ENCODE measurements at places on chromosomes 3 and 15.

DNA sequence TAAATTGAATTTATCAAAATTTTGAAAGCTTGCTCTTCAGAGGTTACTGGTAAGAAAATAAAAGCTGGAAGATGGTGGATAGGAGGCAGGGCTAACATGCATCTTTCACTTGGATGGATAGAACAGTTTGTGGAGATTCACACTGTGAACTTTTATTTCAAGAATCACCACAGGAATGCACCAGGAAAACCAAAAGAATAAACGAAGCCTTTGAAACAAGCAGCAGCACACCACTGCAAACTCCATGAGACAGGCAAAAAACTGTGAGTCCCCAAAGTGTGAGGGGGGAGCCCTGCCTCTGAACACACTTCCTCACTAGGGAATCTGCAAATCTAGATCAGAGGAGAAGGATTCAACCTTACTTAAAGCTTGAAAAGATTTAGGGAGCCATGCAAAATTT, 122.2 kb downstream of the RTP4 start:
- DNase-seq: no peak

GRCh38 chr3:171339598-171339997, 120.6 kb downstream of the TNIK start:
- DNase-seq: no peak

DNA sequence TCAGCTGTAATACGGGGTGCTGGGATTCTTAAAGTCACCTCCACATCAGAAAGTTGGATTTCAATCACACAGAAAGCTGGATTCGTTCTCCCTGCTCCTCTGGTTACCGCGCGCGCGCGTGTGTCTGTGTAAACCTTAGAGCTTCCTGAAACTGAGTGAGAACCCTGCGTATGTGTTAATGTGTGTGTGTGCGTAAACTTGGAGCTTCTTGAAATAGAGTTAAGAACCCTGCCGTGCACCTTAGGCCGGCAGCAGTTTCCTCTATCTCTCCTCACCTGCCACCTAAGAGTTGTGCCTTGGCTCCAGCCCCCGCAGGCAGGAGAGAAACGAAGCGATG, 531 bp downstream of the LZTFL1 start:
- DNase-seq: no peak

- DNase-seq: no peak
Measured at GRCh38 chr3:178714925-178715832, 178.9 kb downstream of the KCNMB2 start.

GRCh38 chr3:45712434-45713110, 23.4 kb downstream of the SACM1L start:
- DNase-seq: no peak

DNA sequence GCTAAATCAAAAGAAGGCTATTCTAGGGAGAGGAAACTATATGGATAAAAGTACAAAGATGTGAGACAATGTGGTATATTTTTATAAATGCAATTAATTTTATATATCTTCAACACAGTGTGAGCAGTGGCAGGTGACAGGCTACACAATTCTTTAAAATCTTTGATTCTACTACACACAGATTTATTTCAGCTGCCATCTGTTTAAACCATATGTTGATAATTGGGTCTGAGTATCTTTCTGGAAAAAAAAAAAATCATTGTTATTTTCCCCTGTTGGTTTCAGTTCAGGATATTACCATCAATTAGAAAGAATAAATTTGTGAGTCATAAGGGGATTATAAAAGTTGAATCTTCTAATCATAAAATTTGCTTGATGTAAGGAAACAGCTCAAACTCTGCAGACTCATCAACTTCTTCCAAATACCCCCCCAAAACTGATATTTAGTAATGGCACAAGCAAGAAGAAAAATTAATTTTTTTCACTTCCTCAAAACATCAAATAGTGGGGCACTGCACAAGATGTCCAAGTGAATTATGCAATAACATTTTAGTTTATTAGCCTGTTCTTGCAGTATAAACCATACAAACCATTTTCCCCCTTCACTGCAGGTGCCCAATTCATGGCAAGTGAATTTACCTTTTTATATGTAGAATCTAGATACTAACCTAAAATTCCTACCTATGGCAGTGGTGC, 12.0 kb downstream of the PIERCE2 start:
- no peak for DNase-seq

- DNase-seq: no peak
Measured at GRCh38 chr3:184741798-184742675, 30.2 kb upstream of the MAGEF1 start.

DNA sequence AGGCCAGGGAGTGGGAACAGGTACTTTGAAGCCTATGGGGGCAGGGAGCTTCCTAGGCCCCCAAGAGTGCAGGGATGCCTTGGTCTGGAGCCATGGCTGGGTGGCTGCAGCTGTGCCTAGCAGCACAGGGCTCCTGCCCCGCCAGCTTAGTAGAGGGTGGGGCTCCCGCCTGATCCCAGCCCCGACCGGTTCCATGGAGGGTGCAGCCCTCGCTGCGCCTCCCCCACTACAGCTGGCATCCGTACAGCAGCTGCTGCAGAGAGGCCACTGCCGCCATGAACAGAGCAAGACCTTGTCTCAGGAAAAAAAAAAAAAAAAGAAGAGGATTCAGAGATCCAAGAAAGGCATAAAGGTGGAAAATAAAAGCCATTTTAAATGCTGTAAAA, 277.2 kb downstream of the UBE2E2 start:
- no peak for DNase-seq

DNA sequence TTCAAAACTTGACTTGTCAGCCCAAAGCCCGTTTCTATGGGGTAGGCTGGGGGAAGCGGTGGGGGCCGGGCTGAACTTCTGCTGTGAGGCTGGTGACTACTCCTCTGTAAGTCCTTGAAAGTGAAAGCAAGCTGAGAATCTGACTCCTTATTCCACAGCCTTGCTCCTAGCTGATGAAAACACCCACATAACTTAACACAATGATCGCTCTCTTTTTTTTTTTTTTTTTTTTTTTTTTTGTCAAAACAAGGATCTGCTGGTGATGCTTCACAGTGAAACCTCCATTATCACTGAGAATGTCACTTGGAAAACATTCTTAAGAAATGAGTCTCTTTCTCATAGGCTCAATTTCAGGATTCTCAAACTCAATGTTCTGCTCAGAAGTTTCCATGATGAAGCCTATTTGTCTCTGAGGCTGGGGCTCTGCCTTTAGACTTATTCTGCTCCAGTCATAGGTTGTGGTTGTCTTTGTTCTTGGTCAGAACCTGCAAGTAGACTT, 31.4 kb upstream of the TKT start:
- DNase-seq: no peak

DNA sequence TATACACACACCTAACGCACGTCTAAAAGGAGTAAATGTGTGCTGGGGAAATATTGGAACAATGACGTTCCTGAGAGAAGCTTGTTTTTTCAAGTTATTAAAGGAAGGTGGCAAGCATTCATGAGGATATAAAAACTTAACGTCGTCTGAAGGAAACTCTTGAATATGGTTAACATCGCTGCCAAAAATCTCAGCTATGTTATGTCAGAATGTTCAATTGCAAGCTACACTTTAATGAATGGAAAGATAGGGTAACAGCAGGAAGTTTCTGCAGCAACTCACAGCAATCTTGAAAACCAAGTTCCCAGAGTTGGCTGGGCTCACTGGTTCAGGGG, 54.3 kb upstream of the MEF2A start:
- DNase-seq: no peak

DNA sequence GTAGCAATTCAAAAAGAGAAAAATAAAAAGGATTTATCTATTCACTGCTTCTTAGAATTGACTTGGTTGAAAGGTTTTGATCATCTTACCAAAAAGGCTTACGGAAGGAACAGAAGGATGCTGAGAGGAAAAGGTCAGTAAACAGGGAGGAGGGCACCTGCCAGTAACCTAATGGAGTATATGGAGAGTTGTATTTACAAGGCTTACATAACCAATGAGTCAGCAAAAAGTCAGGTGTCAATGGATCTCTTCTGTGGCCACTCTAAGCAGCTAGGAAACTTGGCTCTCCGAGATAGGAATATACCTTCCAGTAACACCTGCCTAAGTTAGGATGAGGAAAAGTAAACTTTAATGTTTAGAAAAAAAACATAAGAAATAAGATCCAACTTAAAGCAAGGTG, 80.5 kb upstream of the PLXND1 start:
- no peak for DNase-seq

GRCh38 chr15:90222547-90222946, 11.2 kb downstream of the CIB1 start:
- no peak for DNase-seq

DNA sequence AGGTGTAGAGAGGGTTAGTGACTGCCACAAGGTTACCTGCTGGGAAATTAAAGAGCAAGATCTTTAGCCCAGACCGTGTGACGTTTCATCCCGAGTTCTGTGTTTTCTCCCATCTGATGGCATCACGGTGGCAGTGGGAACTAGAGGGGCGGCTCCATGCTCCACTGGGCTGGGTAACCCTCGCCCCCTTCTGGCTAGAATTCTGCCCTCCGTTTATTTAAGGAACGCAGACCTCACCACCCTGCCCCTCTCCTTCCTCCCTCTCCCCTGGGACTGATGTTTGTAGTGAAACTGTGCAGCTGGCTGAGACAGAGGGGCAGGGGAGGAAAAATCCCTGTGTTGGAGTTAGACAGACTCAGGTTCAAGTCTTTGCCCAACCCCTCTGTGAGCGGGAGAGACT, 65.6 kb downstream of the ITGA11 start:
- DNase-seq: no peak

- DNase-seq: no peak
Measured at GRCh38 chr3:42688016-42688415, 2.7 kb downstream of the KLHL40 start.

DNA sequence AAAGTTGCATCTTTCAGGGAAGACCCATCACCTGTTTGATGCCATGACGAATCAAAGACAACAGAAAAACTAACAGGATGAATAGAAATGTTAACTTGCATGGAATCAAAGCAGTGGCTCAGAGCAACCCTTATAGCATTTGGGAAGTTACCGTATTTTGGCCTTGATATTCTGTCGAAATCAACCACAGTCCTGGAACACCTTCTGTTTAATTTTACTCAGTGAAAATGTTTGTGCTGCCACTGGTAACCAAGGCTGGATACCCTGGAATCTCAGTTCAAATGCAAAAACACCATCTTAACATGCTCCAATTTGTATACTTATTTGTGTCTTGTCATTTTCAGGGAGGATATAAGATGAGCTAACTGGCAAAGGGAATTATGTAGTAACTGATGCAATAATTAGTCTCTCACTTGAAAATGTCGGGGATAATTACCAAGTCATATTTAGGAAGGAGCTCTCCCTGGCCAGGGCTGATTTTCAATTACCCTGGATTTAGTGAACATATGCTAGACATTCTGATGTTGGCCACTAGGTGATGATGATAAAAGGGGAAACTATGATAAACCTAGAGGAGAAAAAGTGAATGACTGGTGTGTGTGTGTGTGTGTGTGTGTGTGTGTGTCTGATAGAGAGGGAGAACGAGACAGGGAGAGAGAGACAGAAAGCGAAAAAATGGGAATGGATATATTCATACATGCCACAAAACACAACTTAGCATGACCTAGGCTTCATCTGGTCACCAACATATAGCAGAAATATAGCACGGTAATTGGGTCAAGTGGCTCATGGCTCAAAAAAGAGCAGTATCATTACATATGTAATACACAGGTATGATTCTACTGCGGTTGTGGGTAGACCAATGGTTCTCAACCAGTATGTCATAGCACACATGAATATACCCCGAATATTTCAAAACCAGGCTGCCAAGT, 19.0 kb upstream of the PRICKLE2 start:
- no peak for DNase-seq

GRCh38 chr15:80779658-80780415, 667 bp downstream of the CEMIP start:
- DNase-seq: no peak

DNA sequence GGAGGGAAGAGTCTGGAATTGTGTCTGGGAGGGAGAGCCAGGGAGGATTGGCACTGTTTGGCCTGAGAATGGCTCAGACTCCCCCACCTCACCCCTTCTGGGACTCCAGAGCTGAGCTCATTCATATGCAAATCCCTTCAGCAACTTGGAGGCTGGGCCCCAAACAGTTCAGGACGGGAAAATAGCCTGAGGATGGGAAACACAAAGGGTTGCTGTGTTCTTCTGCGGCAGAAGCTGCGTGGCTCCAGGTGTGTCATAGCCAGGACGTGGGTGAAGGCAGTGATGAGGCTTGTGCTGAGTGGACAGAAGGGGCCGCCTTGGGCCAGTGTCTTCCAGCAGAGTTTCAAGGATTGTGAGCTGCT, 16.6 kb downstream of the MASP1 start:
- no peak for DNase-seq

DNA sequence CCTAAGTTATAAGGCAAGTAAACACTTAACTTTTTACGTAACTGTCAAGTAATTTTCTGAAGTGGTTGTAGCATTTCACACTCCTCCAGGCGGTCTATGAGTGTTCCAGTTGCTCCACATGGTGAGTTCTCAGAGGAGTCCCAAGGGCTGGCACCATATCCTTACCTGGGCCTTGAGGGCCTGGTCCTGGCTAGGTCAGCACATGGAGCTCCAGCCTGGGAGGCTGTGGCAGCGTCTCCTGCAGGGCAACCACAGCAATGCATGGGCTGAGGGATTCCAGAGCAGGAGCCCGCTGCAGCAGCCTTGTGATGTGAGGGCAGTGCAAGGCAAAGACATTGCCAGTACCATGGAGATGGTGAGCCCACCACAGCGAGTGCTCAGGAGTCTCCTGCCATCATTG, 32.2 kb upstream of the LYZL4 start:
- no peak for DNase-seq

GRCh38 chr3:55202326-55202725, 274.5 kb upstream of the LRTM1 start:
- DNase-seq: no peak

- no peak for DNase-seq
Measured at GRCh38 chr3:111802163-111802625, 56.9 kb upstream of the PHLDB2 start.

- DNase-seq: no peak
Measured at GRCh38 chr3:138942271-138942670, 4.7 kb downstream of the FOXL2 start.

DNA sequence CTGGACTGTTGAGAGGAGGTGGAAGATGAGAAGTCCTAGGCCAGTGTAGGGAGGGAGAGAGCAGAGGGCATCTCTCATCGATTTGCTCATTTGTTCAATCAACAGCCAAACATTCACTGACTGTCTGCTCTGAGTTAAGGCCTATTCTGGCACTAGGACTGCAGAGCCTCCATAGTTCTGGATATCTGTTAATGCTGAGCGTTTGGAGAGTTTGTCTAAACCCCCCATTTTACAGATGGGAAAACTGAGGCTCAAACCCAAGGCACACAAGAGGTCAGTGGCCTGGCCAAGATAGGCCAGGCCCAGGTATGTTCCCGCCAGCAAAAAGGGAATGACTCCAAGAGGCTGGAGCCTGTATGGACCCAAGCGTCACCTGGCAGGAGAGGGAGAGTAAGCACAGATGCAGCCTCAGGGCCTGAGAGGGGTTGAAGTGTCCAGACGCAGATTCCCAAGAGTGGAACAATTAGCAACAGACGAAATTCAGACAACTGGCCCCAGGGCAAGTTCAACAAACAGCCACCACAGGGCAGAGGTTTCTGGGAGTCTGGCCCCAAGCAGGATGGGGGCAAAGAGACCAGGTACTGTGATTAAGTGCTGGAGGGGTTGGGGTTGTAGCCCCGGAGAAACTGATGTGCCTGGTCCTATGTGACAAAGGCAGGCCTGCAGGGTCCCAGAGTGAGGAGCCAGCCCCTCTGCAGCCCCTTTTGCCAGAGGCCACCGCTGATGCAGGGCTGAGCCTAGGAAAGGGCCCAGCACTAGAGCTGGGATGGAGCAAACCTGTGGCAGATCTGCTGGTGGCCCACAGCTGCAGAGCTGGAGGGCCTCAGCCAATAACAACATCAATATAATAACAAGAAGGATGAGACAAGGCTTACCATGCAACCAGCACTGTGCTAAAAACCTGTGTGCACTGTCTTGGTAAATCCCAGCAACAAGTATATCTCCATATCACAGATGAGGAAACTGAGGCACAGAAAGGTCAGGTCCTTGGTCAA, 245.1 kb upstream of the TLE3 start:
- DNase-seq: no peak

Measured in naive thymus-derived CD8-positive, alpha-beta T cell (primary cell).